Epithelial cell of umbilical artery (primary cell): ENCODE measurements at places on chromosomes 11 and 22. TPM values are rescaled to one million over a fixed set of nuclear protein-coding genes. Genes with fewer than 3 reads are reported as not detected.

The GLB1L2 gene
- total RNA-seq = 0.32 and 0.76 TPM in 2 replicates

The CENATAC gene
- 8.8 and 20.8 TPM in 2 replicates for total RNA-seq

The FZD4 gene
- total RNA-seq = 138 and 157 TPM in 2 replicates

The ANKK1 gene
- not detected in 2 replicates for total RNA-seq

The PGA5 gene
- not detected in 2 replicates for total RNA-seq

The IGLL1 gene
- not detected in 2 replicates for total RNA-seq

The MGAT3 gene
- total RNA-seq = under 0.01 TPM in 1 of 2 replicates, not detected in the other

The XRRA1 gene
- total RNA-seq = 4.5 and 7.1 TPM in 2 replicates

The ZFTA gene
- total RNA-seq = 12.3 and 20.4 TPM in 2 replicates

The TSPAN32 gene
- total RNA-seq = not detected in 2 replicates

The APOA5 gene
- total RNA-seq = not detected in 2 replicates

The OTOG gene
- not detected in 2 replicates for total RNA-seq

The TMEM109 gene
- 45.1 and 59.1 TPM in 2 replicates for total RNA-seq

The TSGA10IP gene
- total RNA-seq = not detected in 2 replicates

The BTBD18 gene
- total RNA-seq = not detected in 2 replicates

The DEPDC7 gene
- 0.32 and 0.91 TPM in 2 replicates for total RNA-seq

The TMEM258 gene
- 51.5 and 71.1 TPM in 2 replicates for total RNA-seq

The NPAS4 gene
- not detected in 2 replicates for total RNA-seq

The MB gene
- not detected in 2 replicates for total RNA-seq

The TRAPPC4 gene
- total RNA-seq = 81.5 and 160 TPM in 2 replicates

The CNIH2 gene
- total RNA-seq = not detected in 2 replicates

The BARX2 gene
- not detected in 2 replicates for total RNA-seq

The MRGPRE gene
- not detected in 2 replicates for total RNA-seq

The NDUFV1 gene
- total RNA-seq = 235 and 247 TPM in 2 replicates

The ZPR1 gene
- total RNA-seq = 44.8 and 45.8 TPM in 2 replicates

The TP53I11 gene
- 9.9 and 14.9 TPM in 2 replicates for total RNA-seq

The TRIM49D2 gene
- not detected in 2 replicates for total RNA-seq

The MMP27 gene
- not detected in 2 replicates for total RNA-seq

The CD248 gene
- 0.65 and 1.2 TPM in 2 replicates for total RNA-seq

The NUDT22 gene
- total RNA-seq = 53.3 and 61.4 TPM in 2 replicates

The ARHGEF17 gene
- total RNA-seq = 10.8 and 16.6 TPM in 2 replicates

The LYVE1 gene
- 0.32 and 1.7 TPM in 2 replicates for total RNA-seq

The KCNQ1OT1 gene
- 0.65 and 1.5 TPM in 2 replicates for total RNA-seq

The SOX6 gene
- under 0.01 TPM in 2 replicates for total RNA-seq

The TTC38 gene
- total RNA-seq = 24.0 and 35.4 TPM in 2 replicates

The IL17REL gene
- total RNA-seq = 0.15 TPM in 1 of 2 replicates, not detected in the other

The DDTL gene
- total RNA-seq = 0.65 TPM in 1 of 2 replicates, not detected in the other

The KLHL22 gene
- total RNA-seq = 14.6 and 28.6 TPM in 2 replicates

The CRACR2B gene
- 6.5 and 9.6 TPM in 2 replicates for total RNA-seq

The CREBZF gene
- 28.6 and 48.9 TPM in 2 replicates for total RNA-seq

The CRYBB3 gene
- total RNA-seq = 0.32 TPM in 1 of 2 replicates, not detected in the other

The SLC7A4 gene
- total RNA-seq = not detected in 2 replicates

The SCGB1D1 gene
- not detected in 2 replicates for total RNA-seq

The PKDREJ gene
- not detected in 2 replicates for total RNA-seq

The ZP1 gene
- total RNA-seq = not detected in 2 replicates
